ENCODE measurements at places on chromosomes 16 and 17.

- no peak for DNase-seq
These were observed 20.0 kb upstream of the SLC35G3 start for GRCh38 chr17:35214192-35214591.

DNA sequence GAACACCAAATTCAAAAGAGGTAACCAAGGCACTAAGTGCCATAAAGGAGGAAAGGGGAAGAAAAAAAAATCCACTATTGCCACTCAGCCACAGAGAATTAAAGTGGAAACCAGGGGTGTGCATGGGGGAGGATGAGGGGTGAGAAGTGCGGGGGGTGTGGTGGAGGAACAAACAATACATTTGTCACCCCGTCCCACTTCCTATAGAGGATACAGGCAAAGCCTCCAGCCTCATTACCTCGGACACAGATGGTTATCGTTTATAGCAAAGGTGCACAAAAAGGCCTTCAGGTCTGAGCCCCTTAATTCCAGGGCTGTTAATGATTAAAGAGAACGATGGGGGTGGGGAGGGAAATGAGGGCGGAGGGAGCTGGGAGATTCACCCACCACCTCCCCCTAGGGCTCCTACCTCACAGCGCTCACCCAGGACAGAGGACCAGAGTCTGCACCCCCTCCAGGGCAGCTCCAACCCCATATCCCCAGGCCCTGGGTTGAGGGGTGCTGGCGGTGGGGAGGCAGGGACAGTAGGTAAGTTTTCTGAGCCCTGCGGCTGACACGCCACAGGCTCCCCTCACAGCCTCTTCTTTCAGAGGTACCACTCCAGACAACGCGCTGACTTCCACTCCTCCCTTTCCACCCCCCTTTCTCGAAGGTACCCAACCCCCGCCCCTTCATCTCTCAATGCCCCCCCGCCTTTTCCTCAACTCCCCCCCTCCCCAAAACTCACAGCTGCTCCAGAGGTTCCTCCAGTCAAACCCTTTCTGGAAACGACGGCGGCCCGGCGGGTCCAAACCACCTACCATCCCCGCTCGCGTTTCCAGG lies 470 bp downstream of the DCUN1D3 start:
- DNase-seq = peak; percentile 27

DNA sequence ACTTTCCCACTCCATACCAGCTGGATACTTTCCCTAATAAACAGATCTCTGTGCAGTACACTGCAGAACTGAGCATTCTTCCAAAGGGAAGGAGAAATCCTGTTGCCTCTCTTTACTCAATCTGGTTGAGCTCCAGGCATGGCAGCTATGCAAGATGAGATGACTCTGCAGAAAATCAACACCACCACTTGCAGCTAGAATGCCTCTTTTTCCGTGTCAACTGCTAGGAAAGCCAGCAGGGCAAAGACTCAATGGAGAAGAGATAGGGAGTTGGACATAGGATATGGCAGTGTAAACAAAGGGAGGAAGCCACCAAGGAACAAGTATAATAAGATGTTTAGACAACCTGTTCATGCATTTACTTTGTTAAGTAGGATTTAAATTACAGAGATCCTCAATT lies 40.4 kb upstream of the CORO6 start:
- DNase-seq = peak; percentile 28

GRCh38 chr16:30761427-30761927 lies 385 bp downstream of the CFAP119 start:
- DNase-seq = peak; percentile 23

GRCh38 chr16:57630931-57631845 lies 2.8 kb downstream of the ADGRG1 start:
- DNase-seq = no peak

GRCh38 chr17:47335101-47335936 lies 11.6 kb downstream of the EFCAB13 start:
- DNase-seq = peak; percentile 58

- peak; percentile 97 for DNase-seq
These were observed 7.9 kb downstream of the ACLY start for GRCh38 chr17:41910701-41911391.

- DNase-seq = no peak
These were observed 19.9 kb downstream of the TLE7 start for GRCh38 chr16:71421911-71422310.
